ENCODE measurements at places on chromosomes 6 and 20.

GRCh38 chr20:9919271-9920014 lies 80.6 kb upstream of the PAK5 start:
- DNase-seq: no peak

DNA sequence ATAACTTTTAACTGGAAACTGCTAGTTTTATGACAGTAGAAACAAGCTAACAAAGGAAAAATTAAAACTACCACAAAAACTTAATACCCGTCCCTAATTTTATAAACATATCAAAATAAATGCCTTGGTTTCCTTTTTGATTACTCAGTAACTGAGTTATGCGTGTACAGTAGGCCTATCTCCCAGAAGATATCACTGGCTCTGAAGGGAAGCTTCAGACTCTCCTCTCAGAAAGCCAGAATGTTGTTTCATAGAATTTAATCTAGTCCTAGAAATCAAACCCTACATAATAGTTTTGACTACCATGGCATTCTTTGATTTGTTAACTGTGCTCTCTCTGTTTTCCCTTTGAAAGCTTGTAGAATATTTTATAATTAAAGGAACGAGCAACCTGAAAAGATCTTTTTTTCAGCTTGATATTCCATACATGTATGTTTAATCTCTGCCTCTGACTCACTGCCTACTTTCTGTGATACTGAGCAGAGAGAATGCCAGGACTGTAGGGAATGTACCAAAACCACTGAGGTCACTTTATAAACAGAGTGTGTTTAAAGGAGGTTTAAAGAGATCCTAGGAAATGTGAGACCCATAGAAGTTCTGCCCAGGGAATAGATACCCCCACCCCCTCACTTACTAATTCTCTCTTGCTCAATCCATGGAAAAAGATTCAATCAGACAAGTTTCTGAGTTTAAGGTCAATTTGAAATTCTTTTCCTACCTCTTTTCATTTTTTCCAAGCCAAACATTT lies 311.5 kb downstream of the HDGFL1 start:
- peak; percentile 93 for DNase-seq

DNA sequence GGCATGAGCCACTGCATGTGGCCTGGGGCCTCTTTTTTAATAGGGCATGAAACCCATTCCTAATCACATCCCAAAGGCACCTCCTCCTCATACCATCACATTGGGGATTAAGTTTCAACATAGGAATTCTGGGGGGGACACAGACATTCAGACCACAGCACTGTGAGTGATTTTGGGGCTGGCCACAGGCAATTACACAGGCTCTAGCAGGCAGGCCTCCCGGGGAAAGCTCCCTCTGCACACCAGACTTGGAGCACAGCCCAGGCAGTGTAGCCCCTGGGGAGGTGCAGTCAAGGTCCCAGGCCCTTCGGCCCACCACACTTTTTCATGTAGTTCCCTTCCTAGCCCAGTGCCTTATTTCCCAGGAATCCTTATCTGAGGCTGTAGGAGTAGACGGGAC lies 5.5 kb downstream of the SFT2D1 start:
- DNase-seq: no peak

GRCh38 chr6:149278997-149279396 lies 38.5 kb upstream of the TAB2 start:
- DNase-seq: no peak

DNA sequence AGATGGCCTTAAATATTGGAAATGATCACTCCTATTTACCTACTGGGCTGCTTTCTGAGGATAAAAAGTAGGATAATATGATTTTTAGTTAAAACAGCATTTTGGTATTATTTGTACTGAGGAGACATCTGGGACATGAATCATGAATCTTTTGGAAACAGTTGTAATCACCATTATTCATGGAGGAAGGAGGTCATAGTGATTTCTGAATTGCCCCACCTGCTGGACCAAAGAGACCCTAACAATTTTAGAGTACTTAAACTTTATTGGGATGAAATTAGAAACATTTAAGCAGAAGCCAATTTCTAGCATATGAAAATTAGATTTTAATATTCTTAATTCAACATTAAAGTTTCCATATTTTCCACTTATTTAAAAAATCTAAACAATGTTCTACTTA lies 108.4 kb upstream of the SIM1 start:
- DNase-seq: peak; percentile 1

DNA sequence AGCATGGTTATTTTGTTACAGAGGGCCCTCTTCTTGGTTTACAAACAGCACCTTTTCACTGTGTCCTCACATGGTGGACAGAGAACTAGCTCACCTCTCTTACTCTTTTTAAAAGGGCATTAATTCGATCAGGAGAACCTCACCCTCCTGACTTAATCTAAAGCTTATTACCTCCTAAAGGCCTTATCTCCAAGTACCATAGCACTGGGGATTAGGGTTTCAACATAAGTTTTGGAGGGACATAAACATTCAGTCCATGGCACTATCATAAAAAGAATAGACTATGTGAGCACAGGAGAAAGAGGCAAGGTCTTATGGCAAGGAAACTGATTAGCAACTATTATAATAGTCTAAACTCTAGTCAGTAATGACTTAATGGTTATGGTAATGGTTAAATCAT lies 736.2 kb upstream of the ADGRB3 start:
- DNase-seq: no peak

GRCh38 chr20:24958506-24959385 lies 9.7 kb downstream of the CST7 start:
- no peak for DNase-seq

- DNase-seq: no peak
Measured at GRCh38 chr20:370977-371754, 9.4 kb upstream of the TRIB3 start.

GRCh38 chr6:44646355-44646754 lies 258.8 kb downstream of the CDC5L start:
- DNase-seq: no peak

- no peak for DNase-seq
Measured at GRCh38 chr6:15365273-15365687, 119.4 kb downstream of the JARID2 start.

DNA sequence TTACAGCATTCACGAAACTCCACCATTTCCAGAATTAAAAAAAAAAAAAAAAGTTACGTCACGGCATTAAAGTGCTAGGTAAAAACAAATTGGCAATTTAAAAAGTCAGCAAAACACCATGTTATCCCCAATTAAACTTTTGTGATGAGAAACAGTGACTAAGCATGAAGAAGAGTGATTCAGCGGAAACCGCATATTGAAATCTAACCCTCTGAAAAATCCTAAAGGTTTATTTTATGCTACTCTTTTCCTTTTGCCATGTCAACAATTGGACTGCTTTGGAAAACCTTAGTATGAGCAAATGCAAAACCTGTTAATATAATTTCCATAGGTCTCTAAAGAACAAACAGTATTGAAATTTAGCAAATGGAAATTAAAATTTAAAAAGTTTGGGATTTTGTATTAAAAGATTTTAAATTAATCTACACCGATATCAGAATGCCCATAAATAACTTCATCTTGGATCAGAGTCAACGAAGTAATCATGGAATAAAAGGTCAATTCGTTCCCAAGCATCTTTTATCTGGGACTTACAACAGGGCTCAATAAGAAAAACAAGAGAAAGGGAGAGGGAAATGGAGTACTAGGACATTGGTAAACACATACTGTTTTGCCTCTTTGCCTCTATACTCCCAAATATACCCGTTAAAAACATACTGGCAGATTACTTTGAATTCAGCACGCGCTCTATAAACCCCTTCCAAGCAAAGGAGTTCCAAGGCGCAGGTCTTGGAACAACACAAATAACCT lies 1.1 kb downstream of the FBXO30 start:
- peak; percentile 27 for DNase-seq

DNA sequence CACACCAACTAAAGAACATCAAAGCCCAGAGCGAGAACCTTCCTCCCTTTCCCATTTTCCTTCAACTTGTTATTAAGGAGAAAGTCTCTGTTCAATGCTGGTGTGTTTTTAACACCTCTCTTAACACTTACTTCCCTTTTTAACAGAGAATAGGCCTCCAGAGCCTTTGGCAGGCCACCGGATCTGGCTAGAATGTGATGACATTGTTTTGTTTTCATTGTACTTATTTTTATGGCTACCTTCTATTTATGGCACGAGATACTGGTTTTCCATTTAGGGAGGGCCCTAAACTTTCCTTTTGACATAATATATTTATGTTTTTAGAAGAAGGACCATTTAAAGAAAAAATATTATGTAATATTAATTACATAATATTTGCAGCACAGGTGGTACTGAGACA lies 21.6 kb downstream of the TCF15 start:
- no peak for DNase-seq
